ENCODE measurements at places on chromosomes 12 and 14. TPM values are rescaled to one million over a fixed set of nuclear protein-coding genes. Genes with fewer than 3 reads are reported as not detected.

GRCh38 chr12:123934829-123935228 is 37.8 kb downstream of the CCDC92 start:
- DNase-seq = no peak

DNA sequence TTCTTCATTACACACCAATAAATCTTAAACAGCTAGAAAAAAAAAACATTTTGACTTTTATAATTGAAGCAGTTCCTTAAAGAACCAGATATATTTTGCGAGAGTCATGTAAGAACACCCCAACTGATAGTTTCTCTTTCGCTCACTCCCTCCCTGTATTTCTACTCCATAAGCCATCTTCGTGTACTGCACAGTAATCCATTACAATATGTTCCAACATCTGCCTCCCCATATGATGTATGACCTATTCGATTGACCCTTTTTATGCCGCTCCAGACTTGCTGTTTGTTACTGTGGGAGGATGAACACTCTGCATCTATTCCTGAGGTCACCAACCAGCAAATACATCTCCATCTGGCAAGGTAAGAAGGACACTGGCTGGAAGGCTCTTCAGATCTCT is 331.7 kb downstream of the SOX5 start:
- no peak for DNase-seq

DNA sequence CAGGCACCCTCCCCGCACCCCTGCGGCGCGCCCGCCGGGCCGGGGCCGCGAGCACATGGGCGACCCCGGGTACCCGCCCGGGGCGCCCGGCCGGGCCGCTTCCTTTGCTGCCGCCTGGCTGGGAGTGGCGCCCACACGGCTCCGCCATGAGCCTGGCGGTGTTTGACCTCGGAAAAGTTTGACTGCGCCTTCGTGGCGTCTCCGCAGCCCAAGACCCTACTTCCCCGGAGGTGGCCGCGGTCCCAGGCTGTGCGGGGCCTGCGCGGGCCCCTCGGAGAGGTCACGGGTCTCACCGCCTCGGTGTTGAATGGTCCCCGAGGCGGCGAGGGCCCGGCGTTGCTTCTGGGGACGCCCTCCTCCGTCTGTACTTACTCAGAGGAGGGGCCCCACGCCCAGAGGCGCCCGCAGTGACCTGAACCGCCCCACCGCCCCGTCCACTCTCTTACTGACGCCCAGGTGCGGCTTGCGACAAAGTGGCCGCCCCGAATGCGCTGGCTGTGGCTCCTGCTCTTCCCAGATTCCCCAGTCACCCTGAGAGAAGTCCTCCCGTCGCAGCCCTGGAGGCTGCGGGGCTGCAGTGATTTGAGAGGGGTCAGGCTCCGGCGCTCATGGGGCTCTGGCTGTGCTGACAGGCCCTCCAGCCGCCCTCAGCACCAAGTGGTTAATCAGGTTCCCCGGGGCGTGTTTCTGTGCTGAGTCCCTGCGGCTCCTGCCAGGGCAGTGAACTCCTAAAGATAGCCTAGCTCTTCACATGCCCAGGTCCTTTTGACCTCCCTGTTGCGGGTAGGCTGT is 5.8 kb downstream of the KMT5A start:
- DNase-seq = no peak

DNA sequence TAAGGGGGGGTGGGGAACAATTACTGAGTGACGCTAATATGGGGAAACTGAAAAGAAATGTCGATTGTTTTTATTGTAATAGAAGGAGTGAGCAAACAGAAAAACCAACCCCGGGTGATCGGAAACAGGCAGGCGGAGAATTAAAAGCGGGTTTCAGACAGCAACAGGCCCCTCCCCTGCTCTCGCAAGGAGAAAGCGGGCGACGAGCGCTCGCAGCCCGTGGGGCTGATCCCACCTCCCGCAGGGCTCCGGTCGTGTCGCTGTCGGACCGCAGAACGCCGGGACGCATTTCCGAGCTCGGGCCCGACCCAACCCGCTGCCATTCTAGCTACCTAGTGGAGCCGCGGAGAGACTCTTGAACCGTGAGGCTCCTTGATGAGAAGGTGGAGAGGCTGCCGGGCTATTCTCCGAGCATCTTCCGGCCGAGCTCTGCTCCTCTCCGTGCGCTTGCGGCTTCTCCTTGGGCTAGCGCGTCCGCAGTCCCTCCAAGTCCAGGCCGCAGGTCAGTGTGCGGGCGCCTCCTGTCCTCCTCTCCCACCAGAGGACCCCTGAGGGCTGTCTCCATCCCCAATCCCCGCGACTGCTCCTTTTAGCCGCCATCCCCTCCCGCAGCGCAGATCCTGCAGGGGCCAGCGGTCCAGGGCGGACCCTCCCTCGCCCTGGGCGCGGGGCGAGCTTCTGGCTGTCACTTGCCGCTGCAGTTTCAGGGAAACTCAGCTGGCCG is 4.1 kb upstream of the PAX9 start:
- DNase-seq = no peak

DNA sequence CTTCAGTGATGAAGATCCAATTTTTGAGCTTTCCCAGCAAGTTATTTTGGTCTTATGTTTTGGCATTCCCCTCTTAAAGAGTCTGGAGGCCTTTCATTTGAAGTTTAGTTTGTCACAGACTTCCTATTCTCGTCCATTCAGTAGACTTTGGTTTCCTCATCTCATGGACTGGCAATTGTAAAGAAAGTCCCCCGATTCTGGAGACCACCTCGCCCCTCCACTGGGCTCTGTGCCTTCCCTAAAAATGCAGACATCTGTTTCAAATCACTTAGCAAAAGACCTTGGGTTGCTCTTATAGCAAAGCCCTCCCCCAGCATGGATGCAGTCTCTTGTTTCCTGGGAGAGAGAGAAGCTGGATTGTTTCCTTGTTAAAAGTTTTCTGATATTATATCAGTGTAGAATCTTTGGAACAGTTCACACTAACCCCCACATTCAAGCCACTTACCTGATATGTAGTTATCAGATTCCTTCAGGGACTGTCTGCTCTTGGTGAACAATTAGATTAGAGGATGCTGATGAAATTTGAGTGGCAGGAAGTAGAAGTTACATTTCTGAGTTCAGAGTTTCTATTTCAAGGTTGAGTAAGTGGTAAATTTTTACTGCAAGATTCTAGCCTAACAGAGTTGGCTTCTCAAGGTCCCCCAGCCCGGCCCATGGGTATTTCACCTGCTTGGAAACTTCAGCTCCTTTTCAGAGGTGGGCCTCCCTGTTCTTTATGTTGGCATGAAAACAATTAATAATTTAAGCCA is 56.3 kb downstream of the PLXNC1 start:
- no peak for DNase-seq

Gene MYH6
- total RNA-seq = not detected

GRCh38 chr12:11545484-11546330 is 103.8 kb upstream of the ETV6 start:
- DNase-seq = no peak

GRCh38 chr12:29229158-29229505 is 80.1 kb downstream of the FAR2 start:
- DNase-seq = no peak

- no peak for DNase-seq
Observed at GRCh38 chr14:99664058-99664936, 19.4 kb downstream of the HHIPL1 start.

Gene ASPG
- total RNA-seq = 0.14 TPM

GRCh38 chr12:12628013-12628412 is 16.3 kb downstream of the CREBL2 start:
- no peak for DNase-seq

- peak; percentile 39 for DNase-seq
Observed at GRCh38 chr12:108563136-108563803, 874 bp downstream of the ISCU start.

Gene B4GALNT1
- total RNA-seq = 4.0 TPM

Gene INSM2
- not detected for total RNA-seq

Gene SOAT2
- total RNA-seq = 0.99 TPM

- DNase-seq = no peak
Observed at GRCh38 chr12:130650131-130650530, 66.0 kb downstream of the RIMBP2 start.

Gene RPL41
- 1,490 TPM for total RNA-seq

GRCh38 chr12:105569886-105570285 is 239.4 kb downstream of the C12orf75 start:
- DNase-seq = no peak

DNA sequence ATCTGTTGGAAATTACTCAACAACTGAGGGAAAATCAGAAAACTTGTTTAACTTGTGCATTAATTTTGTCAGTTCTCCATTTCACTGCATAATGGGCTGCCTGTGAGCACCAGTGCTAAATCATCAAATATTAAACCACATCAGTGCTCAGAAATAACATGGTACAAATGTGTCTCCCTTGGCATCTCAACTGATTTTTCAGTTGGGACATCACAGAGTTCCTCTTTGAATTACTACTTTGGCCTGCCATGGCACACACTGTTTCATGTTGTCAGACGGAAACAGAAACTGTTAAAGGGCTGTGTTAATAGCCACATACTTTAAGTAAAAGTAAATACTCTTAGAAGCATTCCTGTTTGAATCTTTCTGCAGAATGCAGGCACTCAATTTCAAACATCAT is 42.1 kb upstream of the STRN3 start:
- no peak for DNase-seq

- DNase-seq = no peak
Observed at GRCh38 chr14:101086926-101087325, 183.4 kb upstream of the RTL1 start.
